ENCODE measurements at places on chromosomes 13 and 19. TPM values are rescaled to one million over a fixed set of nuclear protein-coding genes. Genes with fewer than 3 reads are reported as not detected.

Gene PRODH2
- not detected for total RNA-seq

Gene KISS1R
- total RNA-seq, result 0.45 TPM

DNA sequence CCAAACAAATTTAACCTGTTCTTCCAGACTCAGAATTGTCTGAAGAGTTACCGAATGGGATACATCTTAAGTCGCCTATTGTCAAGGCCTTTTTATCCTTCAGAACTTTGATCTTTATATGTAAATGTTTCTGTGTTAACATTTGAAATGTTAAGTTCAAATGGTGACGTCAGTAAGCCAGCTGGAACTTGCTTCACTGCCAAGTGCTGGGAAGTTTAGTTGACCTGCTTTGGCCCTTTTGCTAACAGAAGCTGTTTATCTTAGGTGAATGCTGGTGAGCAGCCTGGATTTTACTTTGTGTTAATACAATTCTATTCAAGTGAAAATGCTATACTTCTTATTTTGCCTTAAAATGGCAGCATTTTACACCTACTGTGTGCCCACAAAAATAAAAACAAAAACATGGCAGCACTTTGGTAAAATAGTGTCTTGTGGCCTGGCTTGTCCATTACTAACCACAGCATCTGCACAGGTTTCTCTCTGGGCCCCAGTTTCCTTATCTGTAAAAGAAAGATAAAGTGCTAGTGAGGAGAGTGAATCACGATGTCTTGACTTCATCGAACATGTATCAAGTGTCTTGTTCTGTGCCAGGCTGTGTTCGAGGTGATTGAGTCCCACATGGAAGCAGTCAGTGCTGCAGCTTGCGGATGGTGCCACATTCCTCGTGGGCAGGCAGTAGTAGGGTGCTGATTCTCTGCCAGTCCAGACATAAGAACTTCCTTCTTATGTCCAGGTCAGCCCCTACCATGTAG, 2.2 kb downstream of the NAXD start:
- no peaks in the 10 kb centered on the region for H3K36me3 ChIP-seq
- peak overlapping the region; percentile 89 for H3K27ac ChIP-seq
- no peaks in the 10 kb centered on the region for H3K27me3 ChIP-seq
- H3K4me3 ChIP-seq, result peak overlapping the region; percentile 88
- H3K4me1 ChIP-seq, result peaks cover 66% of the 10 kb centered on the region
- no peak for DNase-seq

GRCh38 chr19:33052352-33052972, 12.2 kb downstream of the RHPN2 start:
- H3K36me3 ChIP-seq, result no peaks in the 10 kb centered on the region
- no peak for DNase-seq

DNA sequence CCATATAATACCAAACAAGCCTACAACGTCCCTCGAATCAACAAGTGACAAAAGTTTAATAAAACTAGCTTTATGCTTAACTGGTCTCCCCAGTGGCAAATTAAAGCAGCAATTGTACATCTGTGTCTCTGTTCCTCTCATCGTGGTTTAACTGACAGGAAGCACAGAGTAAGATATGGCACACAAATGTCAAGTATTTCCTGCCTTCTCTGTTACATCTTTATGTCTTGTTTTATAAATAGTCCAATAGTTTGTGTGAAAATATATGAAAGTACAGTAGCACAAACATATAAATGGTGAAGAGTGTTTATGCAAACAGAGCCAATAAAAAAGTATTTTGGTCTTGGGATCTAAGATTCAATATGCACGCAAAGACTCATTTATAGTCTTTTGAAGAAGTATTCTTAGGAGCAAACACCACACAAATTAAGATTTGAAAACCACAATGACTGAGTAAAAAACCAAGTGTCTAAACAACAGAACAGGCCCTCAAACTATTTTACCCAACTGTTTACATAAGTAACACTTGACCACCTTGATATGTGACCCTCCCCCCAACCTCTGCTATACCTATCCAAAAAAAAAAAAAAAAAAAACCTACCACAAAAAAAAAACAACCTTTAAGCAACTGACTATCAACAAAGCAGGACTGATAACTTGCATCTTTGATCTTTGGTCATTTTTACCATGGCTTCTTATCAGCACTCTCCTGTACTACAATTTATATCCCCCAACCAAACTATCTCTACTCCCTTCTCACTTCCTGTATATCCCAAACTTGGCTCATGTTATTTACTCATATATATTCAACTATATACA, 14.0 kb downstream of the ELF1 start:
- H3K27me3 ChIP-seq, result no peaks in the 10 kb centered on the region
- H3K4me1 ChIP-seq, result peaks cover 9% of the 10 kb centered on the region
- peak overlapping the region; percentile 50 for H3K27ac ChIP-seq
- no peak for DNase-seq

GRCh38 chr19:11964496-11964857, 363 bp upstream of the ZNF763 start:
- DNase-seq, result no peak
- peaks cover 27% of the 10 kb centered on the region for H3K4me1 ChIP-seq
- H3K27me3 ChIP-seq, result no peaks in the 10 kb centered on the region
- peak overlapping the region; percentile 96 for H3K27ac ChIP-seq

DNA sequence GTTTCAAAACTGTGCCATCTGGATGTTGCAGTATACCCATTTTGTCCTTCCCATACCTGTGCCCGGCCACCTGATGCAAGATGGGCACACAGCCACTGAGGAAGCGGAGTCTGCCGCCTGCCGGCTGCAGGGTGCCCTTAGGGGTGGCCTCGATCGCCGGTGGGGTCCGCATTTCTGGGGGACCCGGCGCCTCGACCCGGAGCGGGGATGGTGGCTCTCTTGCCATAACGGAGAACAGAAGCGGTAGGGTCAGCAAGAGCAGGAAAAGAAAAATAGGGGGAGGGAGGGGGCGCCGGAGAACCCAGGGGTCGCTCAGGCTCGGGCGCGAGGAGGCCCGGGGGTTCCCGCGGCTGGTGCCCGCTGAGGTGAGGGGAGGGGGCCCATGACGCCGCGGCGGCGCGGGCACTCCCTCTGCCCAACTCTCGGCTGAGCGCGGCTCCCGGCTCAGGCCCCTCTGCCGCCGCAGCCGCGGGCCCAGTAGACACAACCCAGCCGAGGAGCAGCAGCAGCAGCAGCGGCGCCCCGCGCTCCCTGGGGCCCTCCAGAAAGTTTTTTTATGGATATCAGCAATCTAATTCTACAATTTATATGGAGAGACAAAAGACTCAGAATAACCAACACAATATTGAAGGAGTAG, 13.8 kb upstream of the CYP4F2 start:
- H3K27me3 ChIP-seq, result no peaks in the 10 kb centered on the region
- peaks cover 3% of the 10 kb centered on the region for H3K36me3 ChIP-seq

DNA sequence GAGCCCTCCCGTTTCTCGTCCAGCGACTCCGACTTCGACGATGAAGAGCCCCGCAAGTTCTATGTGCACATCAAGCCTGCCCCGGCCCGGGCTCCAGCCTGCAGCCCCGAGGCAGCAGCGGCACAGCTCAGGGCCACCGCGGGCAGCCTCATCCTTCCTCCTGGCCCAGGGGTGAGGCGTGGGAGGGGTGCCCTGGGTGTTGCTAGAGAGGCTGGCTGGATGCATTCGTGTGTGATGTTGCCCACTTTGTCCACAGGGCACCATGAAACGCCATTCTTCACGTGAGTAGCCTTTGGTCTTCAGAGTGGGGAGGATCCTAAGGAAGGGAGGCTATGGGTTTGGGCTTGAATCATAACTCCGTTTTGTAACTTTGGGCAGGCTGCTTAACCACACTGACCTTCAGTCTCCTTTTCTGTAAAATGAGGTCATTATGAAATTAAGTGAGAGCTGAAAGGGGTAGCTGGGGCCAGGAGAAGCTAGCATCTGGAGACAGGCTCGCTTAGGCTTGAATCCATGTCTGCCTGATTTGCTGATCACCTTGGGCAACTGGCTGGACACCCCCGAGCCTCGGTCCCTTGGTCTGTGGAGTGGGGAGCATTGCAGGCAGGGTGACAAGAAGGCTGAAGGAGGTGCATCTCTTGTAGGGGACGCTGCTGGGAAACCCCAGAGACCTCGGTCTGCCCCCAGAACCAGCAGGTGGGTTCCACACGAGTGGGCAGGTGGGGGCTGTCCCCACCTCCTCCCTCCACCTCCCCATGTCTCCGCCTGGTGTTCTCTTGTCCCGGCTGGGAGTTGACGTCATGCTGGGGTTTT, 18.7 kb upstream of the B3GNT3 start:
- peaks cover 57% of the 10 kb centered on the region for H3K27me3 ChIP-seq
- DNase-seq, result no peak
- H3K4me3 ChIP-seq, result no peak overlapping the region
- H3K27ac ChIP-seq, result no peak overlapping the region

DNA sequence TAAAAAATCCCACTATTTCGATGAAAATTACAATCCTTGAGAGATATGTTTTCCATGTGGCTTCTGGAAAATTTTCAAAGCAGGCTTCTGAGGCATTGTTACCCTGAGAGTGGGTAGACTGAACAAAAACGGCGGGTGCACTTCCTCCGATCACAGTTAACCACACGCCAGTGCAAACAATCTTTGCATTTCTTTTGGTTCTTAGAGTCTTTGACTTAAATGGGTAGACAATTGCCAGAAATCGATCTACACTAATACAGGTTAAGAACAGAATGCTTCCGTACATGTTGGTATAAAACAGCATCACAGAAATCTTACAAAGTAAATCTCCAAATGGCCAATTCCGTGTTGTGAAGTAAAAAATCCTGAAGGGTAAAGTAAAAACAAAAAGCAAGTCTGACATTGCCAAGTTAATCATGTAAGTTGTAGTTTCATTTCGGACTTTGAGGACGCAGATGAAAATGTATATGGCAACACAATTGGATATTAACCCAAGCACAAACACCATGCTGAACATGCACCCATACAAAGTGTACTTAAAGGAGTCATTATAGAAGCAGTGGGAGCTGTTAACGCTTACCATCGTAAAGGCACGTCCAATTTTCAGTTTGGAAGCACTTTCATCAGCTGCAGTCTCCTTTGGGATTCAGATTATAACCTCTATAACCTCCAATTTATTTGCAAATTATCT, 927 bp downstream of the LPAR6 start:
- H3K27me3 ChIP-seq, result no peaks in the 10 kb centered on the region
- H3K4me3 ChIP-seq, result peak overlapping the region; percentile 63
- H3K36me3 ChIP-seq, result no peaks in the 10 kb centered on the region
- peaks cover 51% of the 10 kb centered on the region for H3K4me1 ChIP-seq

Gene NKG7
- total RNA-seq, result not detected

DNA sequence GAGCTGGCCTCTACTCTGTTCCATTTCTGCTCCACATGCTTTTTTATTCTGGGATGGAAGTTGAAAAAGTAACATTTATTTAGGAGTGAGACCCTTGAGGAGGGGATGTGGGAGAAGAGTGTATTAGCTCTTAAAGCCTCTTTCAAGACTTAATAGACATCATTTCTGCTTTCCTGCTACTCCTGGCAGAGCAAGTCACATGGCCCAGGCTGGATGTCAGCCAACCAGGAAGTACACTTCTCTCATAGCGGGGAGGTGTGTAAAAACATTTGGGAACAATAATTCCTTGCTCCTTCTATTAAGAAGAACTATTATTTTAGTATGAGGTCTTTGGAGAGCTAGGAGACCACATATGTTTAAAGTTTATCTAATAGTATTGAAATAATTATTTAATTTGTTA, 40.6 kb upstream of the FAM216B start:
- DNase-seq, result no peak
- no peaks in the 10 kb centered on the region for H3K36me3 ChIP-seq
- H3K4me1 ChIP-seq, result no peaks in the 10 kb centered on the region
- H3K27me3 ChIP-seq, result no peaks in the 10 kb centered on the region
- H3K27ac ChIP-seq, result no peak overlapping the region

DNA sequence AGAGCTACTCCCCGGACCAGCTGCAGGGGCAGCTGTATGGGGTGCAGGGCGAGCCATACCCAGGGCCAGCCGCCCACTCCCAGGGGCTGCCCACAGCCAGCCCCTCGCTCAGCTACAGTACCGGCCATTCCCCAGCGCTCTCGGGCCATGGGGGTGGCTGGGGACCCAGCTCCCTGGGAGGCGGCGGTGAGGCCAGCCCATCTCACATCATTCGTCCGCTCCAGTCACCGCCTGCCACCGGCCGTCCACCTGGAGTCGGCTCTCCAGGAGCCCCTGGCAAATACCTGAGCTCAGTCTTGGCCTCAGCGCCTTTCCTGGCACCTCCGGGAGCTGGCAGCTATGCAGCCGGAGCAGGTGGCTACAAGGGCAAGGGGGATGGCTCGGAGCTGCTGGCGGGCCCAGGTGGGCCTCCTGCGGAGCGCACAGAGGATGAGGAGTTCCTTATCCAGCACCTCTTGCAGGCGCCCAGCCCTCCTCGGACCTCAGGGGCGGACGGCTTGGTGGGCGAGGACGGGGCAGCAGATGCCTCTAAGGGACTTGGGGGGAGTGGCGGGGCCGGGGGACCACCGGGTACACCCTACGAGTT, 4.9 kb downstream of the PRR12 start:
- H3K4me3 ChIP-seq, result no peak overlapping the region
- DNase-seq, result no peak
- H3K4me1 ChIP-seq, result peaks cover 41% of the 10 kb centered on the region
- H3K27ac ChIP-seq, result no peak overlapping the region
- H3K36me3 ChIP-seq, result peaks cover 44% of the 10 kb centered on the region

DNA sequence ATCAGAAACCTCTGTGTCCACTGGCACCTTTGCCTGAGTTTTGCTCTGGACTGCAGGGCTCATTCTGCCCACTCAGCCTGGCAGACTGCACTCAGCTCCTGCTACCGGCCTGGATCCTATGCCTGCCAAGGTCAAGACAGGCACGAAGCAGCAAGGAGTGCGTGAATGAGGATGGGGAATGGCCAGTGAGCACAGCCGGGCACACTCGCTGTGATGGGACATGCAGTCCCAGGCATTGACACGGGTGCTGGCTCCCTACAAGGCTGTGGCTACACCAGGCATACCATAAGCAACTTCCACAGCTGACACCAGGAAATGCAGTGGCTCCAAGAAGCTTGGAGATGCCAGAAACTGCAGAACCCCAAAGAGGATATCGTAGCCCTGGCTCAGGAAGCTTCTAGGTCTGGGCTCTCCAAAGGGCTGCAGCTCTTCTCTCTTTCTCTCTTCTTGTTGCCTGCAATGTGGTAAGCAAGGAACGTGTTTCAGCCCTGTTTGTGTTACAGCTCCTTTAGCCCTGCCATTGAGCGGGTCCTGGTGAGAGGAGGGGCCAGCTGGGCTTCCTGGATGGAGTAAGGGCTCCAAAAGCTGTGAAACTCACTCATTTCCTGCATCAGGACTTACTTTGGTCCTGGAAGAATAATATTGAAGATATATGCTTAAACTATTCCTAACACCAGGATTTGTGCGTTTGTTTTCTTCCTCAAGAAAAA, 832.6 kb upstream of the SLITRK5 start:
- H3K36me3 ChIP-seq, result no peaks in the 10 kb centered on the region
- H3K27me3 ChIP-seq, result no peaks in the 10 kb centered on the region
- H3K4me3 ChIP-seq, result no peak overlapping the region
- H3K27ac ChIP-seq, result no peak overlapping the region
- H3K4me1 ChIP-seq, result no peaks in the 10 kb centered on the region

- no peaks in the 10 kb centered on the region for H3K36me3 ChIP-seq
- peaks cover 5% of the 10 kb centered on the region for H3K4me1 ChIP-seq
- no peak for DNase-seq
- H3K4me3 ChIP-seq, result no peak overlapping the region
Observed at GRCh38 chr19:48777720-48778119, 22.4 kb downstream of the FGF21 start.

- DNase-seq, result no peak
- H3K27ac ChIP-seq, result no peak overlapping the region
- no peak overlapping the region for H3K4me3 ChIP-seq
- no peaks in the 10 kb centered on the region for H3K36me3 ChIP-seq
Observed at GRCh38 chr13:65035302-65035701, 2194.8 kb downstream of the PCDH9 start.

Gene FAM124A
- total RNA-seq, result 0.45 TPM
